ENCODE measurements at places on chromosomes 12 and 14.
A peak's percentile ranks its signal among the peaks of the same experiment; 100 is the strongest.

DNA sequence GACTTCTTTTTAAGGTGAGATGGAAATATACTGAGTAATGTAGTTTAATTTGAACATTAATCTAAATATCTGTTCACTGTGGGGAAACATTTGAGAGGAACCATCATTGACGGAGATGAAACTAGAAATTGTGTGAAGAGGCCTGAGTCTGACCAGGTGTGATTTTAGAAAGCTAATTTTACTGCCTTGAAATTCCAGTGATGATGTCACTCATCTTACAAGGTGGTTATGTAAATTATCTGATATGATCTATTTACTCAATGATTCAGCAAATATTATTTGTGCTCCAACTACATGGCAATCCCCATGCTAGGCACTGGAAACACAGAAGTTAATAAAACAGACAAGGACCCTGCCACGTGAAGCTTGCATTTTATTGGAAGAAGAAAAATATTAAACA is 435.7 kb upstream of the DCN start:
- DNase-seq = no peak
- no peak overlapping the region for H3K4me3 ChIP-seq
- no peaks in the 10 kb centered on the region for H3K4me1 ChIP-seq
- no peaks in the 10 kb centered on the region for H3K36me3 ChIP-seq
- no peak overlapping the region for H3K27ac ChIP-seq
- H3K27me3 ChIP-seq = no peaks in the 10 kb centered on the region

DNA sequence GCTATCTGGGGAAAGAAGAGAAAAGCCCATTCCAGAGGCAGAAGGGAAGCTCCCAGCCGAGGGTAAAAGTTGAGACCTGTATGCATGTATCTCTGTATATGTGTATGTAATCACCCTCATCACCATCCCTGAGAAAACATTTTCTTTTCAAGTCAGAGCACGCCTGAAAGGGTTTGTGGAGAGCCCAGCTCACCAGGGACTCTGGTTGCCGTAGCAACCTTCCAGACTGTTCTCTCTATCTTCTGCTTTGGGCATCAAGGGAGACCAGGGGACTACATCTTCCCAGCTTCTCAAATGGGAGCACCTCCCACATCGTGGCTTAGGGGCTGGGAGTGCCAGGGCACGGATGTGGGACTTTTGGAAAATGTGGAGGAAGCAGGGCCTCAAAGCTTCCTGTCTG is 93.5 kb downstream of the GALNT8 start:
- no peaks in the 10 kb centered on the region for H3K4me1 ChIP-seq
- H3K27ac ChIP-seq = no peak overlapping the region
- no peaks in the 10 kb centered on the region for H3K36me3 ChIP-seq
- peaks cover 47% of the 10 kb centered on the region for H3K27me3 ChIP-seq
- no peak overlapping the region for H3K4me3 ChIP-seq

GRCh38 chr14:64696355-64696857 is 7.8 kb upstream of the PLEKHG3 start:
- H3K27me3 ChIP-seq = no peaks in the 10 kb centered on the region
- H3K4me3 ChIP-seq = no peak overlapping the region
- H3K27ac ChIP-seq = no peak overlapping the region
- no peaks in the 10 kb centered on the region for H3K36me3 ChIP-seq

DNA sequence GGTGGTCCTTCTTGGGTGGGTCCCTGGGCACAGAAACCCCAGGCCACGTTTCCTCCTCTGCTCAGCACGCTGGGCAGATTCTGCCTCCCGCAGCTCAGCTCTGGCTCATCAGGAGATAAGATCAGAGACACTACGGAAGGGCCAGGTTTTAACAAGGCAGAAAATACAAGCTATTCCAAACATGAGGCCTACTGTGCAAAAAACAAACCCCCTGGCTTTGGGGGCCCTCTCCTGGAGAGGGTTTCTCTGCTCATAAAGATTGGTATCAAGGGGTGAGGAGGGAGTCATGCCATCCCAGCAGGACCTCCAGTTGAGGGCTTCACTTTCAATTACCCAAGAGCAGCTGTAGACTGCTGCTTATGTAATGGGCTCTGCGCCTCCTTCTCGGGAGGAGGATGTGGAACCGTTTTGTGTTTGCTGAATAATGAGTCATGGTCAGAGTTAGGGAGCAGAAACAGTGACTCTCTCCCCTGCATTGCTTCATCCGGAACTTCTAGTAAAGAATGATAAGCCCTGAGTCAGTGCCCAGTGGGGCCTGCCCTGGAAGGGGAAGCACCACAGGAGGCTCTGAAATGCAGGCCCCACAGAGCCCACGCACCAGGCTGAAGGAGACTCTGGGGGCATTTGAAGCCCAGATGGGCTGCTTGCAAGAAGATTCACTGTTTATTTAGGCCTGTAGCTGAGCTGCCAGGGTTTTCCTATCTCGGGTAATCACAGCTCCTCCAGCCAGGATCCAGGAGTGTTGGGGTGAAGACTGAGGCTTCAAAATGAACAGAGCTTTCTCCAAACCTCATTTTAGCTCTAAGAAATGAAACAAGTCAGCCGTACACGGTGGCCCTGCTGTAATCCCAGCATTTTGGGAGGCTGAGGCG is 79.3 kb downstream of the SSPN start:
- H3K27ac ChIP-seq = 0 out of 2 replicates have a peak overlapping the region, but pooled peaks have one; percentile 20
- H3K4me3 ChIP-seq = no peak overlapping the region
- no peaks in the 10 kb centered on the region for H3K36me3 ChIP-seq

GRCh38 chr14:50944647-50945413 is 547 bp upstream of the PYGL start:
- H3K4me3 ChIP-seq = peak overlapping the region; percentile 77
- DNase-seq = peak; percentile 48
- H3K36me3 ChIP-seq = peaks cover 5% of the 10 kb centered on the region
- peaks cover 12% of the 10 kb centered on the region for H3K4me1 ChIP-seq

All from HCT116 (cell line).